BJ (cell line): ENCODE measurements at places on chromosomes 13 and 19.

GRCh38 chr19:51203916-51204315, 21.0 kb upstream of the CD33 start:
- no peak for DNase-seq

DNA sequence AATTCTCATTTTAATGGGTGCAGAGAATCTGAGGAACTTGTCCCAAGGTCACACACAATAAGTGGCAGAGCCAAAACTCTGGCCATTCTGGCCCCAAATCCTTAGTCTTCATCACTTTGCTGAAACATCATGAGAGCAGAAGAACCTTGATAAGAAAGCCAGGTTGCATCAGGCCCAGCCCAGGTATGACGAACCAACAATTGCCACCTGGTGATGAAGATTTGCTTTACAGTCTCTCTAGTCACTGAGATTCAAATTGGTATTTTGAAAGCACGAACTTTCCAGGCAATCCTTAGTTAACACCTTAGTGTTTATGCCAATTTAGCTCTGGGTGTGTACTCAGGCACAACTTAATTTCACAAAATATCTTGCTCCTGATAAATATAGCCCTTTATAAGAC, 502.7 kb upstream of the HTR2A start:
- DNase-seq: no peak

GRCh38 chr19:6580313-6580712, 10.6 kb downstream of the CD70 start:
- DNase-seq: no peak

DNA sequence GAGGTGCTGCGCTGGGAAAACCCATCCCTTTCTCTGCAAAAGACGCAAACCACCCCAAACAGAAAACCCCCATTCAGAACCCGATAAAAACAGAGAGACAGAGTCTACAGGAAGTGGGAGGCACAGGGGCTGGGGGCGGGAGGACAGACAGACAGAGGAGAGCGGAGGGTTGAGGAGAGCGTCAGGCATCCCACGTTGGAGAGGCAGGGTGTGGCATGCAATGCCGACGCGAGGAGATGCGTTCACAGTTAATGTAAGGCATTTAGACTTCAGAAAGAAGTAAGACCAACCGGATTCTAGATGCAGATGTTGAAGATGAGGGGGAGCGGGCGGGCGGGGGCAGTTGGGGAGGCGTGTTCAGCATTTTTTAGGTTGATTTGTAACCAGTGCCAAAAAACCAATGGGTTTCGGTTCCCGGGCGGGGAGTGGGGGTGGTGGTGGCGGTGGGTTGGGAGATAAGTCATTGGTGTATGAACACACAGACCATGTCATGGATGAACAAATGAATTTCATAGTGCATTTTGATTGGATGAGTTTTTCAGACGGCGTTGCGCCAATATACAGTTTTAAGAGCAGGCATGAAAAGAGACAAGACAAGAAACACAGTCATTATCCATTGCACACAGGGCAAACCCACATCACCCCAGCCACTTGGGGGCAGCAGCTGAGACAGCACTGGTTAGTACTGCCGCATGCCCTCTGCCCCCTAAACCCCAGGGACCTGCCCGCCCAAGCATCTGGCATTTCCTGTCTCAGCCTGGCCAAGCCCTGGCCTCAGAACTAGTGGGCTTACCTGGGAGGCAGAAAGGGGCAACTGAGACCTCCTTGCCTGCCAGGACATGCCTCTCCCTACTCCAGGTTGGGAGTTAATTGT, 91.3 kb downstream of the IER2 start:
- no peak for DNase-seq

GRCh38 chr13:25732111-25732865, 319.5 kb downstream of the SHISA2 start:
- no peak for DNase-seq

GRCh38 chr19:3837332-3837731, 31.5 kb downstream of the ZFR2 start:
- DNase-seq: no peak

DNA sequence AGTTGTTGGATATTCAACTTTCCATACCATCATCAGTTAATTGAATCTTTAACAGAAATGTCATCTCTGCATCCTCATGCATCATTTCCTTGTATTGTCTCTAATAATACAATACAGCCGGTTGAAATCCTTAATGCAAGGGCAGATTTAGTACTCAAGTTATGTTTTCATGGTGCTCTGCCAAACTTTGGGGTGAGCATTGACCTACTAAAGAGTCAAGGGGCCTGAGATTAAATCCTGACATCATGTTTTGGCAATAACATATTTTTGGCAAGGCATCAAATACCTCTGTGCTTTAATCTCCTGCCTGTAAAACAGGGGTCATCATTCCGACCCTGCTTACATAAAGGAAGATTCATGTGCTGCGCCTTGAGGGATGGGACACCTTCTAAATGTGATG, 42.7 kb upstream of the ABCC4 start:
- DNase-seq: no peak

- DNase-seq: no peak
Observed at GRCh38 chr19:6044056-6044805, 66.1 kb downstream of the RFX2 start.

DNA sequence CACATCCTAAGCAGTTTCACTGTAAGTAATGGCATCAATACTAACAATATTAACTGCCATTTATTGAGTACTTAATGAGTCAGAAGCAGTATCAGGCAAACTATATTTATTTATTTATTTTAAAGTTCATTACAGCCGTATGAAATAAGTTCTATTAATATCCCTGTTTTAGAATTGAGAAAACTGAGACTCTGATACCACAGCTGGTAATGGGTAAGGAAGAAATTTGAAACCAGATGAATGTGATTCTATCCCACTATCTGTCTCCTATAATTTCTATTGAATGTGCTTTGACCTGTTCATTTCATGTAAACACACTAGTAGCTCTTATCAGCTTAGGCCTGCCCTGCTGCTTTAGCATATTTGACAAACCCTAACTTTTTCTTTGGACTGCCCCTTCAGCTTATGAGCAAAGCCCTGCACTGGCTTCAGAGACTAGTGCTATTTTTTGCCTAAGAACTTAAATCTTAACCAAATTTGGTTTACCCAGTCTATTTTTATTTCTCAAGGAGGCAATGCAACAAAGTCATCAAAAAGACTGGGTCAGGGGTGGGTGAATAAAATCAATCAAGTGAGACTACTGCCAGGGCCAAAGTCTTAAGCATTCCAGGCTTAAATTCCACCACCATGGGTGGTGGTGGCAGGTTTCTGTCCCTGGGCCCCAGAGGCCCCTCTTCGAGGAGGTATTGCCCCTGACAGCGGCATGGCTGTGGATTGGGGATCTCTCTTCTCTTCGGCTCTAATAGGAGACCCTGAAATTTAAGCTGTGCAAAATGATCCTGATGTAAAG, 143.4 kb downstream of the DLEU7 start:
- DNase-seq: no peak

GRCh38 chr19:18379803-18380747, 5.9 kb upstream of the GDF15 start:
- DNase-seq: peak; percentile 87

DNA sequence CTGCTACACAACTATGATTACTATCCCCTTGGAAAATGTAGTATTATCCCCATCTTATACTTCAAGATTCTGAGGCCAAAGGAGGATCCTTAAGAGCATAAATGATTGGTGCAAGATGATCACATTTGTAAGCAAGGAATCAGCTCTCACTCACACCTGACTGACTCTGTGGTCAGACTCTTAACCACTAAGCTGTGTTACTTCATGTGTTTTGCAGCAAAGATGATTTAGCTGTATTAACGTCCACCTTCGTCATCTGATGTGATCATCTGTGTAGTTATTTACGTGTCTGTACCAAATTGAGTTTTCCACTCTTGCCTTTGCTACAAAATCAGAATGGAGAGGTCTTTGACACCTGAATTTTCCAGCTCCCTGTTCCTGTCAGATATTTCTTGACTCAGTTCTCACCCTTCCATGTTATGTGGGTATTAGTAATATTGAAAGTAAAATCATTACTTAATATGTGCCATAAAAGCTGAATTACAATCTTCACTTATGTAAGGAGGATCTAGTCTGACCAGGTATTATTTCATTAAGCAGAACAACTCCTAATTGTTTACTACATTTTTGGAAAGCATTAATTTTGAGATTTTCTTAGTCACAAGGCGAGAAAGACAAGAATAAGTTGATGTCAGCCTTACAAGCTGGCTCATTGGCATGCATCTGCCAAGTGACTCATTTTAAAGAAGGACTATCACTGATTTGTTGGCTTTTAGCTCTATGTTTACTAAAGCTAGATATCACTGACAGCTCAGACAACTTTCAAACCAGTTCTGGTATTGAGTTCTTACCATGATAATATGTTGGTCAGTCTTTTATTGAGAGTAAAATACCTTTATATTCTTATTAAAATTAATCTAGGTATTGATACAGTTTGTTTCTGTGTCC, 1279.8 kb upstream of the PCDH9 start:
- DNase-seq: no peak

DNA sequence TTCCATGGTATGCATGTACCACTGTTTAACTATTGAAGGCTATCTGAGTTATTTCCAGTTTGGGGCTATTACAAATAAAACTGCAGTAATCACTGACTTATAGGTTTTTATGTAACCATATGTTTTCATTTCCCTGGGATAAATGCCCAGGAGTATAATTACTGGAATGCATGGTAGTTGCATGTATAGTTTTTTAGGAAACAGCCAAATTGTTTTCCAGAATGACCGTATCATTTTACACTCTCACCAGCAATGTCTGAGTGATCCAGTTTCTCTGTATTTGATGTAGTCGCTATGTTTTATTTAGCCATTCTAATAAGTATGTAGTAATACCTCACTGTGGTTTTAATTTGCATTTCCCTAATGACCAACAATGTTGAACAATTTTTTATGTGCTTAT, 42.0 kb downstream of the CYSLTR2 start:
- no peak for DNase-seq

GRCh38 chr19:5338656-5339197, 1.9 kb downstream of the PTPRS start:
- no peak for DNase-seq

DNA sequence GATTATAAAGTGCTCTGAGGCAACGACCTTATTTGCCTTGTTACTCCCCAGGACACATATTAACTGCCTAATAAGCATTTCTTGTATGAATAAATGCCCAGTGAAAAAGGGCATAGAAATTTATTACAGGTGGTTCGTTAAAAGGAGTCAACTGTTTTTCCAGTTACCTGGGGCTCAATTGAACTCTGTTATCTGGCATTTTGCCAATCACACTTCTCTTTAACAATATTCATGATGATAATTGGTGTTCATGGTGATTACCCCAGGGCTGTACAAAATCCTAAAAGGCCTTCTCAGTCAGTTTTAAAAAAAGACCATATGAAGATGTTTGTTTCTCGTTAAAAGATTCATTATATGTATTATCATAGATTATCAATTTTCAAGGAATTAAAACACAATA, 57.1 kb downstream of the KL start:
- DNase-seq: no peak

- no peak for DNase-seq
Observed at GRCh38 chr13:113155201-113155600, 3.2 kb upstream of the PROZ start.

- DNase-seq: no peak
Observed at GRCh38 chr19:42239544-42240220, 2.7 kb downstream of the GSK3A start.

GRCh38 chr13:38303816-38304320, 45.8 kb upstream of the UFM1 start:
- no peak for DNase-seq

- DNase-seq: no peak
Observed at GRCh38 chr19:56751078-56751489, 79.5 kb upstream of the ZNF835 start.

- DNase-seq: no peak
Observed at GRCh38 chr19:38577826-38578225, 39.9 kb downstream of the MAP4K1 start.

DNA sequence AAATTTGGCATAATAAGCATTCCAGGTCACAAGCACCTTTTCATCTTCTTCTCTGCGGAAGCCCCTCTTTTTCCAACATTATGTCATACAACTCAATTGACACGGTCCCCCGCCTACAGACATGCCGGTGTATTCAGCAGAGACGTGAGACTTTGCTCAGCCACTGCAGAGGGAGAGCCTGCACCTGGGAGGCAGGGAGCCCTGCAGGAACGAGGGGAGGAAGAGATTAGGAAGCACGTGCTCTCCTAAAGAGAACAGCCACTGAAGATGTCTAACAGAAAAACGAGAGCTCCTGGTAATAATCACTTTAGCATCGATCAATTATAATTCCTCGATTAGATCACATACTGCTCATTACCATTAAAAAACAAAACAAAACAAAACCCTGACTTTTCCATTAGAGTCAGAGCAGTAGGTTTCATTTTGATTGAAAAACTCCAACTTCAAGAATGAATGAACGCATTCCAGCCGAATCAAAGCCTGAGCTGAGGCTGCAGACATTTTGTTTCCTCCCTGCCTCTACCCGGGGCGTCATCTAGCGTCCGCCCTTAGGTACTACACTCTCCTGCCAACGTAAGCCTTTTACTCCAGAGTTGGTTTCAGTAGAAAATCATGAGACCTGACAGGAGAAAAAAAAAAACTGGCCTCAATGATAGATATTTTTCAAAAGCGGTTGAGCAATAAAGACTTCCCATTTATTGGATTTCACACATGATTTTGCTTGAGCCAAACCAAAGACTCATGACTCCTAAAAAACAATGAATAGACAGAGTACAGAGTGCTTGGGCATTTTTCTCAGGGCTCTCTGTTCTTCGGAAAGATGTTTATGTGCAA, 194.5 kb downstream of the KATNAL1 start:
- peak; percentile 84 for DNase-seq

- no peak for DNase-seq
Observed at GRCh38 chr13:77510156-77510555, 25.4 kb upstream of the SCEL start.

DNA sequence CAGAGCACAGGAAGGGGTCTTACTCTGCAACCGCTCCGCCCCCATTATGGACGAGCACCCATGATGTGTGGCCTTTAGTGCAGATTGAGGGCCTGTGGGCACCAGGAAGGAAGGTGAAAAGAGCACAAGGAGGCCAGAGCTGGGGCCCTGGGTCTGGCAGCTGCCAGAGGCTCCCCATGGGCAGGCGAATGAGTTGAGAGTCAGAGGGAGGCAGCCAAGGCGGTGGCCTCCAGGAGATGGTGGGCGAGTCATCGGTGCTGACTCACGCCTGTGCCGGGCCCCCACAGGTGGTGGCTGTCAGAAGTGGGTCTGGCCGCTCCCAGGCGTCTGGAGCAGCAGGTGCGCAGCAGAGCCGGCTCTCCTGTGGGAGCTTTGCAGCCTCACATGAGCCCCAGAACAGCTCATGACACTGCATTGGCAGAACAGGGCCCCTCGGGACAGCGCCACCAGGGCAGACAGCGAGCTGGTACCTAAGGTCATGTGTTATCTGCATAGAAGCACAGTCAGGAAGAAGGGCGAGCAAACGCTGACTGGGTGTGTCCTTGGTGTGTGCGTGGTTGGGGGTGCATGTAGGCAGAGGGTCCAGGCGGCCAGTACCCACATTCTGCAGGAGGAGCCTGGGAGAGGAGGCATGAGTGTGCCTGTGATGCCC, 68.8 kb downstream of the CHST8 start:
- DNase-seq: no peak

- no peak for DNase-seq
Observed at GRCh38 chr13:41651413-41652058, 194.2 kb downstream of the RGCC start.
